GOT3 (cell line): ENCODE measurements at places on chromosomes 1 and 21.

DNA sequence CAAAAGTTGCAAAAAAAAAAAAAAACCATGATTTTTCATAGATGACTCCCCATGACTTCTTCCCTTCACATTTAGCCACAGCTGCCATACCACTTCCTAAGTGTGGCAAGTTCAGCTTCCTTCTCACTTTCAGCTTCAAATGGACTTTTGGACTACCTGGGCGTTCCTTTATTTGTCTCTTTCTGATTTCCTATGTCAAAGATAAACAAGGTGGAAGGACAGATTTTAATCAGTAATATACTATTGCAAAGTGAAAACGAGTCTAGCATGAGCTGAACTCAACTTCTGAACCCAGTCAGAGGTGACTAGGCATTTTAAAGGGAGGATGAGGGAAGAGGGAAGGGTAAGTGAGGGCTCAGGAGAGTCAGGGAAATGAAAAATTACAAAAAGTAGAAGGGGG, 14.4 kb upstream of the SCCPDH start:
- no peak for DNase-seq

GRCh38 chr1:204647114-204647804, 38.3 kb downstream of the LRRN2 start:
- no peak for DNase-seq

DNA sequence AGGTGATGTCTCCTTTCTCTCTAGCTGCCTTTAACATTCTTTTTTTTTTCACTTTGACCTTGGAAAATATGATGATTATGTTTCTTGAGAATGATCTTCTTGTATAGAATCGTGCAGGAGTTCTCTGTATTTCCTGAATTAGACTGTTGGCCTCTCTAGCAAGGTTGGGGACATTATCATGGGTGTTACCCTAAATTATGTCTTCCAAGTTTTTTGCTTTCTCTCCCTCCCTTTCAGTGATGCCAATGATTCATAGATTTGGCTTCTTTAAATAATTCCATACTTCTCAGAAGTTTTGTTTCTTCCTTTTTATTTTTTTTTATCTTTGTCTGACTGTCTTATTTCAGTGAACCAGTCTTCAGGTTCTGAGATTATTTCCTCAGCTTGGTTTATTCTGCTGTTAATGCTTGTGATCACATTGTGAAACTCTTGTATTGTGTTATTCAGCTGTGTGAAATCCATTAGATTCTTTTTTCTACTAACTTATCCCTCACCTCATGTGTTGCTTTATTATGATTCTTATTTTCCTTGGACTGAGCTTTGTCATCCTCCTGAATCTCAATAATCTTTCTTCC, 268.4 kb upstream of the NRIP1 start:
- no peak for DNase-seq

DNA sequence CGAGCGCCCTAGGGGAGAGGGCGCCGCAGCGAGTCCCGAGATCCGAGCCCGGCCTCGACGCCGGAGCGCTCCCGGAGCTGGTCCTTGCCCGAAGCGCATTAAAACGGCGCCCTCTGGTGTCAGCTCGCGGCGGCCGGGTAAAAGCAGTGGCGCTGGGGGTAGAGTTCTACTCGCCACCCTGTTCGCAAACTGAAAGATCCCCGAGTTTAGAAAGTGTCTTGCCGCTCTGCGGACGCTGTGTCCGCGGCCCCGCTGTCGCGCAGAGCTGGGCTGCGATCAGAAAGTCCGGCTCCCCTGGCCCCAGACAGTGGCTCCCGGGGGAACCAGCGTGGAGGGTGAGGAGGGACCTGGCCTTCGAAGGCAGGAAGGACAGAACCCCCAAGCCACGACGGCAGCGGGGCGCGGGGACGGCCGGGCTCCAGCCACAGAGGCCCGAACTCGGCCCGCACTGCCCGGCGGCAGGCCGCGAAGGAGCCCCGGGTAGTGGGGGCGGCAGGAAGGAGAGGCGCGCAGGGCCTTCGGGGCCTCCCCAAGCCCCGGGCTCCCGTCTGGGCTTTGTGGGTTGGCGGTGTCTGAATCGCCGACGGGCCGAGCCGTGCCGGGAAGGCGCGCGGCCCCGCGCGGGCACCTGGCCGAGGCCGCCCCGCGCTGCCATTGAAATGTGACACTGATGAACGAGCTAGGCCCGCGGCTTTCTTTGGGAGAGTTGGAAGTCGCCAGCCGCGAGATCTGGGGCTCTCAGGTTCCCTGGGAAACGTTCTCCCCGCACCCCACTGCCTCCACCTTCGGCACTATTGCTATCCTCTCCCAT, 39.1 kb upstream of the NFIA start:
- peak; percentile 48 for DNase-seq

DNA sequence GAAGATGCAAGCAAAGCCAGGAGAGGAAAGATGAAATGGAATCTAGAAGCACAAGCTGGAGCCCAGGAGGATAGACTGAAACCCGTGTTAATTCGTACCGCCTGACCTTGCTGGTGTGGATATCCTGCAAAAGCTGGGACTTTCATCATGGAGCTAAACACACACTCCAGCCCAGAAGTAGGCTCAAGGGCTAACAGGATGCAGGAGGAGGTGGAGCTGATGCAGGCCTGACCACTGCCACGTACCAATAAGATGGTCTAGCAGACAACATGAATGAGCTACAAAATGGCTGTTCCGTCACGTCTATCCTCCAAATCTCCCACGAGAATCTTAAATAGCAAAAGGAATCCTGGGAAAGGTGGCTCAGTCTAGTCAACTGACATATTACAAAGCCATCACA, 270.3 kb downstream of the SDCCAG8 start:
- no peak for DNase-seq

- no peak for DNase-seq
These were observed 37.5 kb upstream of the HHAT start for GRCh38 chr1:210291081-210291764.
